ENCODE measurements at places on chromosomes 12 and 14.

- no peak for DNase-seq
Observed at GRCh38 chr14:71105177-71105576, 197.9 kb downstream of the PCNX1 start.

DNA sequence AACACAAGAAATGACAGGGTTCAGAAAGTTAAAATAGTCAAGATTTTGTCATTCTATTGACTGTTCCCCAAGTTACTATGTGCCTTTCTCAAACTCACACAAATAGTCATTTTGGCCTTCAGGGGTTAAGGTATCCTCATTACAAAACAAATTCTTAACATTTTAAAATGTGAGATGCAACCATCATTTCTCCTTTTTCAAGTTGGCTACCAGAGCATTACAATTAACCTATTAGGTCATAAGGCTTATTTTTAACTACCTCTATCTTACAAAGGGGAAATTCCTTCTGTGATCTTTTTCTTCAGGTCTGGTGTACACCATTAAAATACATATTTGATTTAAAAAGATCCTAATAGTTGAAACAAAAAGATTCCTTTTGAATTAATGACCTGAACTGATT lies 61.2 kb downstream of the SLC38A1 start:
- DNase-seq: no peak

GRCh38 chr14:74704656-74705055 lies 8.2 kb downstream of the AREL1 start:
- DNase-seq: no peak

- DNase-seq: peak; percentile 31
Observed at GRCh38 chr12:9319842-9320173, 111.6 kb upstream of the PZP start.

DNA sequence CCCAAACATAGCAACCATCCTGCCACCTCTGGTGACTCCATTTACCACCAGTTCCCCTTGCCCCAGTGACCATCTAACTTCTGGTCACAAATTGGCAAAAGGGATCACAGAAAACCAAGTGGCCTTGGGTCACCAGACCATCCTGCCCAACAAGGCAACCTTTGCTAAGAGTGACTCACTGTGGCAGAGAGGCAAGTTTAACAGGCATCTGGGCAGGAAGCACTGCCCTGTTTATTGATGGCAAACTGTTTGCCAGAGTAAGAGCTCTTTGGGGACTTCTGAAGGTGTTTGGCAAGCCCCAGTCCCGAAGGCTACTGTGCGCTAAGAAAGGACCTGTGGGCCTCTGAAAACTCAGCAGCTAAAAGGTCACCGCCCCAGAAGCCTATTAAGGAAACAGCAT lies 28.2 kb upstream of the TMEM233 start:
- DNase-seq: no peak

- DNase-seq: no peak
Observed at GRCh38 chr12:130768120-130768519, 52.0 kb upstream of the RIMBP2 start.

GRCh38 chr12:113010701-113011100 lies 32.4 kb downstream of the OAS2 start:
- no peak for DNase-seq

GRCh38 chr12:84411031-84411430 lies 501.6 kb downstream of the SLC6A15 start:
- no peak for DNase-seq

DNA sequence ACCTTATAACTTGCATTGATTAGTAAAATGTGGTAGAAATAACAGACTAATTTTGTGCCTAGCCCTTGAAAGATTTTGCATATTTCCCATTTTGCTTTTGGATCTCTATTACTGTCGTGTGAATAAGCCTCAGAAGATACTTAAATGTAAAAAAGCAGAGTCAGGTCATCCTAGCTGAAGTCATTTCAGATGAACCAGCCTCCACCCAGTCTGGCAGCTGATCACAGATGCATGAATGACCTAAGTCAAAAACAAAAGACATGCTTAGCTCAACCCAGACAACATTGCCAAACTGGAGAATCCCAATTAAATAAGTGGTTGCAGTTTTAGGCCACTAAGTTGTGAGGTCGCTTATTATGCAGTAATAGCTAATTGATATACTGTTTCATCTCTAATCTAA lies 349.9 kb downstream of the C12orf50 start:
- no peak for DNase-seq

GRCh38 chr12:56836800-56837663 lies 73.9 kb downstream of the HSD17B6 start:
- DNase-seq: no peak

DNA sequence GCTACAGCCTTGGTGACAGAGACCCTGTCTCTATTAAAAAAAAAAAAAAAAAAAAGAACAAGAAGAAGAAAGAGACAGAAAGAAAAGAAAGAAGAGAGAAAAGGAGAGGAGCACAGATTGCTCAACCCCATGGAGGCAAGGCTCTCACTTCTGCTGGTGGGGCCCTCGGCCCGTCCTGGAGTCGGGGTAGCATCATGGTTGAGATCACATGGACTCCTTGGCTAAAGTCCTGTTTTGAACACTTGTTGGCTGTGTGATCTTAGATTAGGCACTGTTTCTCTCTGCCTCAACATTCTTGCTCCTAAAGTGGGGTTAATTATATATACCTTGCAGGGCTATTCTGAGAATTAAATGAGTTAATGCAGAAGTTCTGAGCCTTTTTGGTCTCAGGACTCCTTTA lies 207.7 kb downstream of the CACNA1C start:
- no peak for DNase-seq

DNA sequence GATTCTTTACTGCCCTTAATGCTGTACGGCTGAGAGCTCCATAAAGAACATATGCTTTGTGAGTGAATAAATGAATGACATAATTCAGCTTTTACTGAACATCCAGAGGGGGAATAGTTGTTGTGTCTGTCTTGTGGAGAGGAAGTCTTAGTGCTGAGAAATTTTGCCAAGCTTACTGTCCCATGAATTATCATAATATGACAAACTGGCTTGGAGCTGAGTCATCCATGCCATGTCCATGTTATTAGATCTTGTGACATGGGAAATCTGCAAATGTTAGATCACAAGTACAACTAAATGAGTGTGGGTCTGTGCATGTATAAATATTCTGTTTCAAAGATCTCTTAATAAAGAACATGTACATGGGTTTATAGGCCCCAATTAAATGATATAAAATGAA lies 350.4 kb downstream of the BMP4 start:
- no peak for DNase-seq

DNA sequence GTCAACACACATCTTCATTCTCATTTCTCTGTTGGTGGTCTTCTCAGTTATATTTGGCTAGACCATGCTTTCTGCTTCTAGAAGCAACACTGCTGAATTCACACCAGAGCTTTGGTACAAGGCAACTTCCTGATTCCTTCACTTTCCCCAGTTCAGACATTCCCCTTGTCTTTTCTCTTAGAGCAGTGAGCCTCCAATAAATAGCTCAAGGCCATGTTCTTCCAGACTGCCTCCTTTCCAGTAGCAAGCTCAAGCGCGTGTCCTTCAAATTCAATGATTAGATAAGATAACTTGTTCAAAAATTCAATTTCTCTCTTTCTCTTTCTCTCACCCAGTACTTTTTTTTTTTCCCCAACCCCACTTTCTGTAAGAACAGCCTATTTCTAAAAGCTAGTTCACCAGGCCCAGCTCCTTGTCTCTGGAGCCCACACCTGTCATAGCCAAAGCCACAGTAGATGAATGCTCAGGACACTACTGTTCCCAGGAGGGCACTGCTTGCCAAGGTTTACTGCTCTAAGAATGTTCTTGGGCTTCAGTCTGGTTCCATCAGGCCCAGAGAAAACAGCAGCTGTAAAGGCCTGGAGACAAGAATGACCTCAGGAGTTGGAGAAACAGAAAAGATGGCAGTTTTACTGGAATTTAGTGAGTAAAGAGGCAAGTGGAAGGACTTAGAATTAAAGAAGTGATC lies 17.7 kb downstream of the TBK1 start:
- no peak for DNase-seq

DNA sequence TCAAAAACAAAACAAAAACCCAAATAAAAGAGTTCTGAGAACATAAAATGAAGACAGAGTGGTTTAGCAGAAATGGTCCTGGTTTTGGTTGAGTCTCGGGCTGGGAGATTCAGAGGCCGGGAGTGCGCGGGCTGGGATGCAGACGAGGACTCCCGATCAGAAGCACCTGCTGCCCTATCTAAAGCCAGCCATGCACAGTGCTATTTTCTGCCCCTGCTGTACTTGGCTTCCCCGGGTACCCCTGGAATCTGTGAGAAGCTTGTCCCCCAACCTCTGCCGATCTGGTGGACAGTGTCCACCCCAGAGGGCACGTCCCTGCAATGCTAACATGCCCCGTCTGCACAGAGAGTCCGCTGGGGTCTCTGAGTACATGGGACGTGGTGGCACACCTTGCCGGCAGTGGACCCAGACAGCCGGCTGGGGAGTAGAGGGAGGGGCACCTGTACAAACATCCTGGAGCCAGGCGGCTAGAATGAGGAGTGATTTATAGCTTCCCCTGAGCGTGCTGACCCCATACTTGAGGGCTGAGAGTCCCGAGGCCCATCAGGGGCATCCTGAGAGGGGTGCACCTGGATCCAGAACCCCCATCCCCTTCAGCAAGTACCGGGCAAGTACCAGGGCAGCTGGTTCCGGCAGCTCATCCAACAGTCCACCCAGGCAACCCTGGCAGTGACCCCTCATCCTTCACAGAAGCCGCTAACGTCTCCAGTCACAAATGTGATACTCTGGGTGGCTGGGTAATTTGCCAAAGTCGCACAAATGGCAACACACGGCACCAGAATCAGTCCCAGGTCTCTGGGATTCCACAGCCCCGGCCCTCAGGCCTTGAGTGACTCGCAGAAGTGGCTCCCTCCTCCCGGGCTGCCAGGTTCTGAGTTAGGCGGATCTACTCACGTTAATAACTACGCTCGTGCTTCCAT lies 37.1 kb downstream of the CHGA start:
- DNase-seq: no peak

DNA sequence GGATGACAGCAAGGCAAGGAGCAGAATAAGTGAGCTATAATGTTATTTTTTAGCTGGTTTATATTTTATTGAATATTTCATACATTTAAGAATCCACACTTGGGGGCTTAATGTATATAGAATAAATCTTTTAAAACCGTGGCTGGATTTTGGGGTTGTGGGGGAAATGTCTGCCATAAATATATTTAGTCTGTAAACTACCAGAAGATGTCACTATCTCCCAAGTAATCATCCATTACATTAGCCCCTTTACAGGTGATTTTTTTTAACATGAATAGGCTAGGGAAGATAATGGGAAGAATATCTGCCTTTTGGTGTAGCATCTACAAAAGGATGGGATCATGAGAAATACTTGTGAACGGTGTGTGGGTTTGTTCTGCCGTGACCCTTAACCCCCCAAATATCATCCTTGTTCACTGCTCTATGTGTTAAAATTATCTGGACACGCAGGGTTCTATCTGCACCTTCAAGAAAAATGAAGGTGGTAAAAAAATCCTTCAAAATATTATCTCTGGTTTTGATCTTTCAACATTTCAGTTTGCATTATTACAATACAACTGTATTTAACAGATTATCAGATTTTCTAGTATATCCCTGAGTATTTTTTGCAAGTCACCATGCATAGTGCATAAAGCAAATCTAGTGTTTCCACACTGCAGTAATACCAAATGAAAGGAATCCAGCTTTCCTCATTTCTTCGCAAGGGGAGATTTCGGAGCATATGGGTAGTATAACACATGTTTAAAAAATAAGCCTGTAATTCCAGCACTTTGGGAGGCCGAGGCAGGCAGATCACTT lies 8.0 kb upstream of the SLC17A8 start:
- no peak for DNase-seq

GRCh38 chr14:33534104-33534503 lies 416.8 kb downstream of the EGLN3 start:
- DNase-seq: no peak

GRCh38 chr12:88958153-88958552 lies 377.9 kb upstream of the KITLG start:
- no peak for DNase-seq

GRCh38 chr12:27304856-27305255 lies 27.8 kb upstream of the BMAL2 start:
- DNase-seq: no peak

DNA sequence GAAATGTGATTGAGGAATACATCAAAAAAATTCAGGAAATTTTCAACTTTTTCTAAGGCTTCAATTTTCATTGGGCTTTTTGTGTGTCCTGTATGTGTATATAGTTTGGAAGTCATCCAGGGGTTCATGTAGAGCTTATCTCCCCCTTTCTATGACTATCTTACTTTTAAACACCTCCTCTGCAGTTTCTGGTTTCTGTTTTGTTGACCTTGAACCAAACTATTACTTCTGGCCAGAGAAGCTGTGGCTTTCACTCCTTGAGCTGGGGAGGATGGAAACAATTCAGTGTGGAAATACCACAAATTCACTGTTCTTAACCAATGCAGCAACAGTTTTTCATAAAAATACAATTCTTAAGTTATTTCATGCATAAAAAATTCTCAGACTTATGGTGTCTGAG lies 613.2 kb upstream of the SEL1L start:
- no peak for DNase-seq

DNA sequence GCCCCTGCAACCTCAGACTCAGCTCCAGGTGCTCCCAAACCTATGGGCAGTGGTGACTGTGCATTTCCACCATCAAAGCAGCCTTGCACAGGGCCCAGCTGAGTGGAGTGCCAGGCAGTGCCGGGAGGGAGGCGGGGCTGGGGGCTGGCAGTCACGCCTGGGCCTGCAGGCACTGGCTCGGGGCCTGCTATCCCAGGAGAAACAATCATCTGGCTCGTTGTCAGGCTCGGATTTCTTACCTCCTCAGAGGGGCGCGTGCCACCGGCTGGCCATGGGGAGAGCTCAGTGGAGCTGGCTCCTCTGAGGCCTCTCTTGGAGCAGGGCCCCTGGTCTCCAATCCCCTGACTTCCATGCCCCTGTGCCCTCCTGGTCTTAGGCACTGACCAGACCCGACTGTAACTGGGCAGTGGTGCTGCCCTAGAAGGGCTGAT lies 20.2 kb upstream of the PPP1R13B start:
- no peak for DNase-seq

DNA sequence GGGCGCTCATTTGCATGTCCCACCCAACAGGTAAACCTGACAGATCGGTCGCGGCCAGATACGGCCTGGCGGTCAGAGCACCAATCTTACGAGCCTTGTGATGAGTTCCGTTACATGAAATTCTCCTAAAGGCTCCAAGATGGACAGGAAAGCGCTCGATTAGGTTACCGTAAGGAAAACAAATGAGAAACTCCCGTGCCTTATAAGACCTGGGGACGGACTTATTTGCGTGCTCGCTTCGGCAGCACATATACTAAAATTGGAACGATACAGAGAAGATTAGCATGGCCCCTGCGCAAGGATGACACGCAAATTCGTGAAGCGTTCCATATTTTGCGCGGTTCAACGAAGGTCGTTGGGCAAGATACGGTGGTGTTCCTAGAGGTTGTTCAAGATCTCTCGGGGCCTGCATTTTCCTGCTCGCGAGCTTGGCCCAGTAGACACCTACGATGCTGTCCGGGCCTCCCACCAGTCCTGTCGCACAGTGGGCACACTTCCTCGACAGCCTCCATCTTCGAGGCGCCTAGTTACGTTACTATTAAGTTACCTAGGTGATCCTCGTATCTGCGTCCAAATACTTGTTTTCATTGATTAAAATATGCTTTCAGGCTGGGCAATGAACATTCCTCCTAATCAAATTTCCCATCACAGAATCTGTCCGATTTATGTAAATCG lies at the start of gene RNU6-7:
RNU6-7 (plus strand) TSS at position 230 of the 675 bp plus-strand sequence.
- DNase-seq: no peak

GRCh38 chr14:31252865-31253264 lies 45.3 kb upstream of the HECTD1 start:
- no peak for DNase-seq

GRCh38 chr14:94555991-94556390 lies 5.3 kb upstream of the SERPINA4 start:
- DNase-seq: no peak

All from kidney epithelial cell (primary cell).